ENCODE measurements at places on chromosomes 6 and 20. TPM values are rescaled to one million over a fixed set of nuclear protein-coding genes. Genes with fewer than 3 reads are reported as not detected.

- no peaks in the 10 kb centered on the region for H3K4me1 ChIP-seq
- no peak overlapping the region for H3K4me3 ChIP-seq
- H3K27ac ChIP-seq: peak overlapping the region; percentile 64
- peak; percentile 76 for DNase-seq
- H3K36me3 ChIP-seq: no peaks in the 10 kb centered on the region
- no peaks in the 10 kb centered on the region for H3K27me3 ChIP-seq
Observed at GRCh38 chr6:13526727-13527670, 39.6 kb upstream of the GFOD1 start.

GRCh38 chr20:15475483-15475882 is 1097.8 kb downstream of the KIF16B start:
- H3K4me1 ChIP-seq: no peaks in the 10 kb centered on the region
- no peak overlapping the region for H3K4me3 ChIP-seq
- no peaks in the 10 kb centered on the region for H3K27me3 ChIP-seq

CD93 gene
- 13.8 TPM for total RNA-seq

- peaks cover 22% of the 10 kb centered on the region for H3K27me3 ChIP-seq
- no peak for DNase-seq
- H3K27ac ChIP-seq: no peak overlapping the region
- H3K36me3 ChIP-seq: no peaks in the 10 kb centered on the region
- H3K4me3 ChIP-seq: no peak overlapping the region
- H3K4me1 ChIP-seq: peaks cover 23% of the 10 kb centered on the region
Observed at GRCh38 chr6:170269846-170270541, 20.9 kb downstream of the DLL1 start.

GRCh38 chr20:31685853-31686643 is 36.6 kb downstream of the BCL2L1 start:
- no peak for DNase-seq
- H3K27me3 ChIP-seq: no peaks in the 10 kb centered on the region
- H3K4me3 ChIP-seq: no peak overlapping the region
- peak overlapping the region; percentile 61 for H3K27ac ChIP-seq

DNA sequence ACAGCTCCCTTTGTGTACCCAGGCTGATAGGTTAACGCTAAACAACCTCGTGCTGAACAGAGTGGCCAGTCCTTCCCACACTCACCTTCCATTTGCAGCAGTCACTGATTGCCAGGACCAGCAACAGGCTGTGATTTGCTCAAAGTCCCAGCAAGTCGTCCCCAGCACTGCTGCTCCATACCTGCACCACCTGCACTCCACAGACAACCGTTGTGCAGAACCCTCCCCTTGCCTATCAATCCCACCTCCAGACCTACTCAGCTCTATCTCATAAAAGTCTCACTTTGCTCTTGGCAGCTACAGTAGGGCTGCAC is 43.1 kb upstream of the SCML4 start:
- H3K36me3 ChIP-seq: peaks cover 35% of the 10 kb centered on the region
- DNase-seq: no peak
- no peak overlapping the region for H3K4me3 ChIP-seq

ULBP2 gene
- not detected for total RNA-seq

DNA sequence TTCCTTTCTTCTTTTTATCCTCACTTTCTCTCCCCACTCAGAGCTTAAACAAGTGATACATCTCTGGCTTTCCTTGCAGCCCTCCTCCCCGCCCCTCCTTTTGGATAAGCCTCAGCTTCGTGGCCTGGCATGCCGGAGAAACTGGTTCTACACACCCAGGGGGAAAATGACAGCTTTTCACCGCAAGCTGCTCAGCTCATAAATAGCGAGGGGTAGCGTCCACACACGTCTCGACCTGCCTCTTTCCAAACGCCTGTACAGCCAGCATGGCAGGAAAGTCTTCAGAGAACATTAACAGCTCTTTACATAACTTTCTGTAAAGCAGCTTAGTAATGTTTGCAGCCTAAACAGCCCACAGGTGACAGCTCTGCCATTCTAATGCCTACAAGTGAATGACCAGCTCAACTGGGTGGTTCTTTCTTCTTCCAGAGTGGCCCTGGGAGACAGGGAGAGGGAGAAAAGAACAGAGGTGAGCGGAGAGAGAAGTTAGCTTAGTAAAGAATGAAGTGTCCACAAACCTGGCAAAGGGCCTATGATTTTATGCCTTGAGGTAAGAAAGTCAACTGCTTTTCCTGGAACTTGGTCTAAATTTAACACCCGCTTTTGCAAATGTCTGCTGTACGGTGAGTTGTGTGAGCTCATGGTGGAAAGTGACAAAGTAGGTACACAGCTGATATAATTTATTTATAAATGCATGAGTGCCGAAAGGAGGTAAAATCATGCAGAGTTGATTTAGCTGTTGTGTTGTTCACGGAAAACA is 251.5 kb downstream of the TFAP2A start:
- H3K4me1 ChIP-seq: no peaks in the 10 kb centered on the region
- no peak overlapping the region for H3K27ac ChIP-seq
- no peaks in the 10 kb centered on the region for H3K27me3 ChIP-seq
- no peak overlapping the region for H3K4me3 ChIP-seq

PRR18 gene
- total RNA-seq: not detected

DNA sequence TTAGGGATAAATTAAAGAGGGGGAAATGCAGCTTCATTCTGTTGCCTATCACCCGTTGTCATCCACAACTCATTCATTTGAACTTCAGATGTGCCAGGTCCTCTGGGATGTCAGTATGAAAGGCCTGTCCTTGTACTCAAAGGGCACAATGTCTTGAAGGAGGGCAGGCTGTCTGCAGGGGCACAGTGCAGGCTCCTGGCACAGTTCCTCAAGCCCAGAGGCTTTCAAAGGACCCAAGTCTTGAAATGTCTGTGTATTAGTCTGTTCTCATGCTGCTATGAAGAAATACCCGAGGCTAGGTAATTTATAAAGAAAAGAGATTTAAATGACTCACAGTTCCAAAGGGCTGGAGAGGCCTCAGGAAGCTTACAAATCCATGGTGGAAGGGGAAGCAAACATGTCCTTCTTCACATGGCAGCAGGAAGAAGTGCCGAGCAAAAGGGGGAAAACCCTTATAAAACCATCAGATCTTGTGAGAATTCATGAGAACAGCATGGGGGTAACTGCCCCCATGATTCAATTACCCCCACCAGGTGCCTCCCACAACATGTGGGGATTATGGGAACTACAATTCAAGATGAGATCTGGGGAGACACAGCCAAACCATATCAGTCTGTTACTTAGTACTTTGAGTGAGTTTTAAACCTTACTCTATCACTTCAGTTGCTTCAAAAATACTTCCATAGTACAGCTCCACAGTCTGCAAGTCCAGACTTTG is 9.4 kb downstream of the SNX9 start:
- H3K36me3 ChIP-seq: no peaks in the 10 kb centered on the region
- H3K4me3 ChIP-seq: no peak overlapping the region
- H3K27me3 ChIP-seq: no peaks in the 10 kb centered on the region

DNA sequence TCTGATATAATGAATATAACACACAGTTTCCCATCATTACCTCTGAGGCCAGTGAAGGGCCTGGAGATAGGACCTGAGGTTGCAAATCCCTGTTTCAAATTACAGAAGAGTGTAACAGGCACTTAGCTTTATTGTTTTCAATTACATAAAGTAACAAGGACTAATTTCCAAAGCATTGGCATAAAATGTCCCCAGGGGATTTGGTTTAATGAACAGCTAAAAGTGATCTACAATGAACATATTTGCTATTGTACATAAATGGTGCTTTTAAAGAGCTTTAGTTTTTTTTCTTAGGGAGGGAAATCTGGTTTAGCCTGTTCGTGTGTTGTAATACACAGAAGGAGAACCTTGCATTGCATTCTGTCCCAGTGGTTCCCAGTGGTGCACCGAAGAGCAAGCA is 54.4 kb downstream of the HMGN3 start:
- DNase-seq: no peak
- H3K27ac ChIP-seq: no peak overlapping the region
- no peaks in the 10 kb centered on the region for H3K4me1 ChIP-seq
- no peaks in the 10 kb centered on the region for H3K27me3 ChIP-seq
- H3K4me3 ChIP-seq: no peak overlapping the region

EYS gene
- not detected for total RNA-seq

GRCh38 chr6:20056350-20056992 is 155.8 kb downstream of the MBOAT1 start:
- no peaks in the 10 kb centered on the region for H3K4me1 ChIP-seq
- DNase-seq: no peak
- no peaks in the 10 kb centered on the region for H3K27me3 ChIP-seq
- H3K4me3 ChIP-seq: no peak overlapping the region

DNA sequence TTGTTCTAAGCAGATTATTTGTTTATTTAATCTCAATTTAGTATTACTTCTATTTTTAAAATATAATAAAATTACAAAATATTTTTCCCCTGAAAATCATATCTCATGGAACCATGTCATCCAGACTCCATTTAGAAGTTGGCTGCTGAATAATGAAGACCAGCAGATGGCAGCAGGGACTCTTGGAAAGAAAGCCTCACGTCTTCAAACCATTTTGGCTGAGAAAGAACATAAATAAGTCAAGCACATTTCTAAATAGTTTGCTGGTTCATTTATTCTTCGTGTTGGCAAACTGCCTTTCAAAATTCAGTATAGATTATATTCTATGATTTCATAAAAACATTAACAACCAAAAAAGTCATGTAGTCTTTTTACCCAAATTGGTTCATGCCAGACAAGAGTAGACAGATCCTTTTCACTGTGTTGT is 71.7 kb downstream of the RCAN2 start:
- no peaks in the 10 kb centered on the region for H3K36me3 ChIP-seq
- H3K27ac ChIP-seq: no peak overlapping the region
- H3K4me1 ChIP-seq: no peaks in the 10 kb centered on the region
- H3K4me3 ChIP-seq: no peak overlapping the region
- no peaks in the 10 kb centered on the region for H3K27me3 ChIP-seq
- DNase-seq: peak; percentile 59

GRCh38 chr6:17116117-17116440 is 14.2 kb downstream of the STMND1 start:
- H3K27me3 ChIP-seq: no peaks in the 10 kb centered on the region
- H3K36me3 ChIP-seq: no peaks in the 10 kb centered on the region
- no peaks in the 10 kb centered on the region for H3K4me1 ChIP-seq
- no peak overlapping the region for H3K27ac ChIP-seq
- no peak for DNase-seq
- H3K4me3 ChIP-seq: no peak overlapping the region

SRF gene
- total RNA-seq: 10.5 TPM

SCAND1 gene
- total RNA-seq: 118 TPM

- peak overlapping the region; percentile 70 for H3K4me3 ChIP-seq
- H3K4me1 ChIP-seq: peaks cover 27% of the 10 kb centered on the region
- no peaks in the 10 kb centered on the region for H3K27me3 ChIP-seq
- H3K36me3 ChIP-seq: peaks cover 25% of the 10 kb centered on the region
- DNase-seq: peak; percentile 76
- peak overlapping the region; percentile 92 for H3K27ac ChIP-seq
Observed at GRCh38 chr6:24666097-24666640, 530 bp downstream of the TDP2 start.

PLEKHG1 gene
- total RNA-seq: 13.0 TPM

DNA sequence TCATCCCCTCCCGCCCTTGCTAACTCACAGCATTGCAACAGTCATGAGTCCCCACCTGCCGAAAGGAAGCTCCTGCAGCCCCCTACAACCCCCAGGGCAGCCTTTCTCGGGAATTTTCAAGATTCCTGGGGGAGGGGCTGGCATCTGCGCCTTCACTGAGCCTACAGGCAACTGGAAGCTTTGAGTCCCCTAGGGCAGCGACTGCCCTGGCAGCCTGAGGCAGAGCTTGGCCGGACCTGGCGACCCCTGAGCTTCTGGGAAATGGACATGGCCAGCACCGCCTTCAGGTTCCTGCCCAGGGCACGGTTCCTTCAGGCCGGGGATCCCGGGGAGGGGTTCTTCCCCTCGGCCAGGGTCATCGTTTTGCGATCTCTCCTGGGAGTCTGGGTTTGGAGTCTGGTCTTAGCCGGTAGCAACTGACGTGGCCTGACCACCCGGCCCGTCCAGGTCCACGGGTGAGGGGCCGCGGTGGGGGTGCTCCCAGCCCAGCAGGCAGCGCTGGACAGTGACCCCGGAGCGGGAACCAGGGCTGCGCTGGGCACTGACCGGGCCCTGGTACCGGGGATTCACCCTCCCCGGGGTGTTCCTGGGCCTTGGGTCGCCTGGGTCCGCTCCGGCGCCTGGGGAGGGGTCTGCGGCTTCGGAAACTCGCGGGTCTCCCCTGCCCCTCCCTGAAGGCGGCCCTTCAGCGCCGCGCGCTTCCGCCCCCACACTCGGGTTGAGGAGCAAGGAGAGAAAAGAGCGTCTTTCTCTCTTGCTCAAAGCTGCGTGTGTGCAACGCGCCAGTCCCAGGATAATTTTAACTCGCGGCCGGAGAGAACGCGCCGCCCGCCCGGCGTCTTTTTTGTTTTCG is 593 bp upstream of the COL9A3 start:
- H3K36me3 ChIP-seq: peaks cover 24% of the 10 kb centered on the region
- DNase-seq: no peak
- no peak overlapping the region for H3K27ac ChIP-seq

DNA sequence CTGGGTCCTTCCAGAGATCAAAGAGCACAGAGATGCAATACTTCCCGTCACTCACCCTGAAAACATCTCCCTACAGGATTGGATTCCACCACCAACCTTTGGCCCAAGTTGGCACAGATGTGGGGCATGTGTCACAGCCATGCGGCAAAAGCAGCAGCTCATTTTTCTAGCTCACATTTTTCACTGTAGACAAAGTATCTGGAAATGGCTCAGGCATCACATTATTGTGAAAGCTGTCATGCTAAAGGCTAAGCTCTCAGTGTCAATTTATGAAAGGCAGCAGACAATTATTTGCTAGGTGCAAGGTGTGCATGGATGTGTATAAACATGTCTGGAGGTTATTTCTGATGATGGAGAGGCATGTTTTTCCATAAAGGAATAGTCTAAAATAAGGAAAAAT is 248.8 kb upstream of the PRND start:
- H3K27me3 ChIP-seq: no peaks in the 10 kb centered on the region
- H3K4me3 ChIP-seq: no peak overlapping the region
- no peak overlapping the region for H3K27ac ChIP-seq
- no peaks in the 10 kb centered on the region for H3K36me3 ChIP-seq
- DNase-seq: no peak

PACRG gene
- total RNA-seq: not detected

SLC35D3 gene
- total RNA-seq: not detected
